Esophagus muscularis mucosa (tissue), 4 donors: ENCODE measurements at places on chromosomes 16 and 17.
A peak's percentile ranks its signal among the peaks of the same experiment; 100 is the strongest.

DNA sequence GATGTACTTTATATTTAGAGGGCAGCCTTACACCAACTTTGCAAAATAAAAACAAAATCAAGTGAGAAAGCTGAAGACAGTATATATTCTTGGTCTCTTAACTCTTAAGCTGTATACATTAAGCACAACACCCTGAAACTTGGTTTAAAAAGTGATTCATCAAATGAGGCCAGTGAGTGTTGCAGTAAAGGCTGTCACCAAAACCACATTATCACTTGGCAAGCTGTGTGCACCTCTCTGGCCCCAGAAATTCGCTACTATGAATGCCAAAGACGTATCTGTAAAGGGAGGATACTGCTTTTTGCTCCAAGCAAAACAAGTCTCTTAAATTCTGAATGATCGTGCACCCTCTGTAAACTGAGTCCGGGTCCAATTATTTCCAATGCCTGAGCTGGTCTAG lies 163.9 kb downstream of the ZFHX3 start:
- H3K4me3 ChIP-seq = no peak overlapping the region
- no peak overlapping the region for H3K27ac ChIP-seq
- no peaks in the 10 kb centered on the region for H3K4me1 ChIP-seq
- H3K27me3 ChIP-seq = no peaks in the 10 kb centered on the region

- H3K4me1 ChIP-seq = peaks cover 9% of the 10 kb centered on the region
- no peak for DNase-seq
Observed at GRCh38 chr17:48809182-48809581, 7.8 kb downstream of the TTLL6 start.

DNA sequence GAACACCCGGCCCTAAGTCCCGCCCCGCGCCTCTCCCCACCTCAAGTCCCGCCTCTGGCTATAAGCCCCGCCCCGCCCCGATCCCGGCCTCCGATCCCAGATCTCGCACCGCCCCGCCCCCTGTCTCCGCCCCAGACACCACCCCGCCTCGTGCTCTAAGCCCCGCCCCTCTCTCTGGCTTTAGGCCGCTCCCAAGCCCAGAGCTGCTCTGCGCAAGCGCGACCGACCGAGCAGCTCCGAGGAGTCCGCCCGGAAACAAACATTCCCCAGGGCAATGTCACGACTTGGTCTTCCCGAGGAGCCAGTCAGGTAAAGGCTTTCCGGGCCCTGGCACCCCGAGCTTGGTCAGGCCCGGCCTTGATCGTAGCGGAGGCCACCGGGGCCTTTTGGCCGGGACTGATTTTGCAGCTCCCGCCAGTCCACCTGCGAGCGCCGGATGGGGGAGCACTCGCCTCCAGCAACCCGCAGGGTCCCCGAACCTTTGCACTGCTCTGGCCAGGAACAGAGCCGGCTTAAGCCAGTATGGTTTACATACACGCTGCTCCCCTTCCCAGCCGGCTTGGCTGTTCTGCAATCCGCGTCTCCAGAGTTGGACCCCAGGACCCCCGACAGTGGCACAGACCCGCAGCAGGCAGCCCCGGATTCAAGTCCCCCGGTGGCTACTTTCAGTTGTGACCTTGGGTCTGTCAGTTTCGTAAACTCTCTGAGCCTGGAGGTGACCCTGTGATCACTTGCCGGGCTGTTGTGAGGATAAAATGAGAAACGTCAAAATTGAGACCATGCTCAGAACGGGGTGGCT lies at the start of gene NUDT7:
TSS of gene NUDT7 (plus strand) at position 206 of the 799 bp plus-strand sequence. CDS start at position 275, 69 bp downstream.
- DNase-seq = peak; percentile 99
- peaks cover 11% of the 10 kb centered on the region for H3K36me3 ChIP-seq
- H3K27me3 ChIP-seq = no peaks in the 10 kb centered on the region
- H3K4me3 ChIP-seq = peak within 1 kb of the TSS; percentile 77
- H3K4me1 ChIP-seq = peaks cover 12% of the 10 kb centered on the region

DNA sequence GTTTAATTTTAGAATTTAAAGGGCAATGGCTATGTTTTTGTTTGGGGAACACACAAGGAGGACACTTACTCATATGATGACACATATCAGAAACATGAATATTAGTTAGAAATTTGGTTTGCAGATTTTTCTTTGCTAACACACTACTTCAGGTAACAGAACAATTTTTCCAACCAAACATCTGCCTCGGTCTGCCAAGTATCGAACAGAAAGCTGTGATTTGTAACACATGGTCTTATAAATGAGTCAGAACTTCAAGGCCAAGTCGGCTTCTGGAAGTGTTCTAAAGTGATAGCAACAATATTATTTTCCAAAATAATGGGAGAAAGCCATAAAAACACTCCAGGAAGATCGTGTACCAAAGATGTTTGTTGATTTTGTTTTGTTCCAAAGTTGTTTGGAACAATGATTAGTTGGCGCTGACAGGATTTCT lies 75.9 kb upstream of the PMFBP1 start:
- H3K4me3 ChIP-seq = no peak overlapping the region
- no peaks in the 10 kb centered on the region for H3K4me1 ChIP-seq

DNA sequence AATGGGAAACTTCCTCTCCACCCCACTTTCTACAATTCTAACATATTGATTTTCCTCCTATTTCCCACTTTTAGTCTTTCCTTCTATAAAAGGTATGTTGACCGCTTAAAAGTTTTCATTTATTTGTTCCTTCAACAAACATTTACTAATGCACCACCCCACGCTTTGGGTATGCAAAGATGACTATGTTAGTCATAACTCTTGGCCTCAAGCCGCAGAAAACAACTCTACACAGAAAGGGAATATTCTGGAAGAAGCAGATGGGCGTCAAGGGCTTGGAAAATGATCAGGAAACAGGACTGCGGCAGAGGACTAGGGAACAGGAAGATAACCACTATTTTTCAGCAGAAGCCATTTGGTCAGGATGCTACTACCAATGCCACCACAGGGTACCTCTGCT lies 56.8 kb upstream of the FA2H start:
- no peak overlapping the region for H3K27ac ChIP-seq
- no peak overlapping the region for H3K4me3 ChIP-seq
- H3K4me1 ChIP-seq = no peaks in the 10 kb centered on the region
- no peaks in the 10 kb centered on the region for H3K27me3 ChIP-seq
- no peak for DNase-seq
- no peaks in the 10 kb centered on the region for H3K36me3 ChIP-seq

- H3K27ac ChIP-seq = no peak overlapping the region
- no peaks in the 10 kb centered on the region for H3K27me3 ChIP-seq
- H3K36me3 ChIP-seq = no peaks in the 10 kb centered on the region
Observed at GRCh38 chr17:55606488-55606815, 95.2 kb upstream of the SMIM36 start.

GRCh38 chr17:65408050-65408449 lies 153.4 kb downstream of the AXIN2 start:
- H3K36me3 ChIP-seq = no peaks in the 10 kb centered on the region
- DNase-seq = no peak
- H3K4me3 ChIP-seq = no peak overlapping the region
- no peaks in the 10 kb centered on the region for H3K27me3 ChIP-seq
- H3K4me1 ChIP-seq = no peaks in the 10 kb centered on the region
